ENCODE measurements at places on chromosomes 5 and 9.

DNA sequence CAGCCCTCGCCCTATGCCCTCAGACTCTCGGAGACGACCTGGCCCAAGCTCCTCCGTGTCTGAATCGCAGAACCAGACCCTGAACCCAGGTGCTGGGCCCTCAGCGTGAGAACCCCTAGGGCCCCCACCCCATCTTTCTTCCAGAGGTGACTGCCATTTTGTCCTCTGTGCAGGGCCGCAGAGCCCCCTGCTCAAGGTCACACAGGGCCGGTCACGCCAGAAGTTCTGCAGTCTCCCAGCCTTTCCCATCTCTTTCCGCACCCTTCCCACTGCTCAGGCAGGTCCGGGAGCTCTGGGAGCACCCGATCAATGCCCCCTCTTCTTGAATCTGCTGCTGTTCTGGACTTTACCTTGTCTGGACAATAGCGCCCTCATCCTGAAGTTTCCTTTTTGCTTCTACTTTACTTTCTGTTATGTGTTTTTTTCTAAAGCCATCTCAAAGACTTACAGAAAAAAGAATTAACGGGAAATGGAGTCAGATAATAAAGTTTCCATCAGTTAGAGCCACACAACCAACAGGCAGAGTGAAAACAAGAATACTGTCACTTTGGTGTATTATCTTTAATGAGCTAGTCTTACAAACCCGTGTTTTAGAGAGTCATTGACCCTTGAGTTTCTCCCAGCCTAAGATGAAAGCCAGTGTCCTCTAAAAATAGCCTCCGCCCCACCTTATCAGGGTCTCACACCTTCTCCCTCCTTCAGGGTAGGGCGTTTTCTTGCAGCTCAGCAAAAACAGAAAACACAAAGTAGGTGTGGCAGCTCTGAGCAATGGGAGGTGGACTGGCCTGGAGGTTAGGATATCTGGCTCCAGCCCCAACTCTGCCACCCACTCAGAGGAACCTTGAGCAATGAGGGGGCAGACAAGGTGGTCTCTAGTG, 1.8 kb downstream of the TMOD1 start:
- no peak for DNase-seq

DNA sequence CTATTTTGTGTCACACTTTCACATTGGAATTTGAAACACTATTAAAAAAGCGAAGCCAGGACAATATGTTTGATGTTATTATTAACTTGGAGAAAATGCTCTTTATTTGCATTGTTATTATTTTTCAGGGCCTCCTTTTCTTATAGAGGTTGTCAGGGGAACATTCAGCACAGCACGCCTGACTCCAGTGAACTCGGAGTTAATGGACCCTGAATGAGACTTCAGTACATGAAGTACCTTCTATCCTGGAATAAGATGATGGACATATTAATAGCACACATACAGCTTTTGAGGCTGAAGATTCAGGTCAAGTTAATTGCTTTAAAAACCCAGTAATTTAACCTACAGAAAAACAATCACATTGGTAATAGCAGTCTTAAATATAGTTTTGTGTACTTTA, 652.9 kb downstream of the SEMA5A start:
- DNase-seq, result no peak

GRCh38 chr5:97412959-97413358, 229.9 kb upstream of the RIOK2 start:
- DNase-seq, result no peak

GRCh38 chr5:24598956-24599355, 45.8 kb downstream of the CDH10 start:
- no peak for DNase-seq

- DNase-seq, result no peak
Measured at GRCh38 chr5:123865641-123866040, 353.7 kb downstream of the CSNK1G3 start.

Data from glutamatergic neuron (in vitro differentiated cells).